ENCODE measurements at places on chromosomes 12 and 14.

DNA sequence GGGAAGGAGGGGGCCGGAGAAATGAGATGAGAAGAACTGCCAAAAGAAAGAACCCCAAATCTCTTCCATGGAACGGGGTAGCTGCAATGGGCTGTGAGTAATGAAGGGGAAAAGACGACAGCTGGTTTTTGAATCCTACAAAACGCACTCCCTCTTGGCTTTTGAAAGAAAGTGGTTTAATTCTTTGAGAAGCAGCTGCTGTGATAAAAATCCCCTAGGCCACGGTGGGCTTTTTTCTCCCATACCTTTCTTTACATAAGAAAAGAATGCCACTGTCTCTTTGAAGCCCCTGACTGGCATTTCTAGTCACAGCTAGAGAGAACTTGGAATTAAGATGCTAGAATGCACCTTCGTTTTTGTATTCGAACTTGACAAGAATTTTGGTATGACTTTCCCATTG, 486.1 kb downstream of the GLT1D1 start:
- DNase-seq = no peak

DNA sequence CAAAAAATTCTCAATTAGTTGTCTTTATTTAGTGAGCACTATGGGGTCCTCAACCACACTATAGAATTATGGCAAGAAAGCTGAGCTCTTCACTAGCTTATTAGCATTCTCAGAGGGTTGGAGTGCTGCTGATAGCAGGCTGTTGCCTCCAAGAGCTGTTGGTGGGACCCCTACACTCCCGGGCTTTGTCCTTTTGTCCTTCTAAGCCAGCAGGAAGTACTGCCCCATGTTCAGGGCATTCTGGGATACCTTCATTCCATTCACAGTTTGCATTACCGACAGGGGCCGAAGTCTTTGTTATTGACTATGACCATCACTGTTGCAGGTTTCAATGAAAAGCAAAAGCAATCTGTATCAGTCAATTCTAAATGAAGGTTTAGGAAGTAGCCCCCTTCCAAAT, 89.5 kb upstream of the OTX2 start:
- DNase-seq = no peak

GRCh38 chr14:54314365-54315104, 82.3 kb upstream of the CDKN3 start:
- no peak for DNase-seq

GRCh38 chr12:71664411-71665089, 449 bp downstream of the THAP2 start:
- DNase-seq = no peak

- no peak for DNase-seq
Measured at GRCh38 chr14:50978529-50978871, 34.2 kb upstream of the PYGL start.

- no peak for DNase-seq
Measured at GRCh38 chr12:84719997-84720396, 192.6 kb downstream of the SLC6A15 start.

- no peak for DNase-seq
Measured at GRCh38 chr14:36513012-36513420, 7.0 kb downstream of the NKX2-1 start.

- DNase-seq = no peak
Measured at GRCh38 chr14:34081101-34081575, 130.3 kb upstream of the EGLN3 start.

DNA sequence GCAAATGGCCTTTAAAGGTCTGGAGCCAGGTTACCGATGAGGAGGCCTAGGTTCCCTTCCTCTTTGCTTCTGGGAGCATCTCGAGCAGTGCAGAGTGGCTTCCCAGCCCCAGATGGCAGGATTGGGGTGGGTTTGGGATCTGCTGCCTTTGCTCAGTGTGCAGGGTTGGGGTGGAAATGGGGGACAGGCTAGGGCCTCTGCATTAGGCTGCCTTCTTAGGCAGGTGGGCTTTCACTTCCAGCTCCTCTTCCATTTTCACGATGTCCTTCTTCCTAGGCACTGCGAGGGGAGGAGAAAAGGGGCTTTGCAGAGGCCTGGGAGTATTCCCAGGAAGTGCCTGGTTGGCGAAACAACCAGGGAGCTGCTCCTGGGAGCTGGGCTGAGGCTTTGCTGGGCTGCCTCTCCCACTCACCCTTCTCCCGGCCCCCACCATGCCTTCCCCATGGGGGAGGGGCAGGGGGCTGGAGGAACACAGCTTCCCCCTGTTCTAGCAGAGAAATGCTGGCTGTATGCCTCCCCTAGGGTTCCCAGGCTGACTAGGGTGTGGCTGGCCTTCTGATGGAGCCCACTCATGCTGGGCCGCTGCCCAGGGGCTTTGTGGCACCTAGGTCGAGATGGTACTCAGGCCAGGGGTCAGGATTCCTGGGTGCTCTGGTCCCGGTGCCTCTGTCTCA, 2.4 kb downstream of the NR4A1 start:
- DNase-seq = no peak

DNA sequence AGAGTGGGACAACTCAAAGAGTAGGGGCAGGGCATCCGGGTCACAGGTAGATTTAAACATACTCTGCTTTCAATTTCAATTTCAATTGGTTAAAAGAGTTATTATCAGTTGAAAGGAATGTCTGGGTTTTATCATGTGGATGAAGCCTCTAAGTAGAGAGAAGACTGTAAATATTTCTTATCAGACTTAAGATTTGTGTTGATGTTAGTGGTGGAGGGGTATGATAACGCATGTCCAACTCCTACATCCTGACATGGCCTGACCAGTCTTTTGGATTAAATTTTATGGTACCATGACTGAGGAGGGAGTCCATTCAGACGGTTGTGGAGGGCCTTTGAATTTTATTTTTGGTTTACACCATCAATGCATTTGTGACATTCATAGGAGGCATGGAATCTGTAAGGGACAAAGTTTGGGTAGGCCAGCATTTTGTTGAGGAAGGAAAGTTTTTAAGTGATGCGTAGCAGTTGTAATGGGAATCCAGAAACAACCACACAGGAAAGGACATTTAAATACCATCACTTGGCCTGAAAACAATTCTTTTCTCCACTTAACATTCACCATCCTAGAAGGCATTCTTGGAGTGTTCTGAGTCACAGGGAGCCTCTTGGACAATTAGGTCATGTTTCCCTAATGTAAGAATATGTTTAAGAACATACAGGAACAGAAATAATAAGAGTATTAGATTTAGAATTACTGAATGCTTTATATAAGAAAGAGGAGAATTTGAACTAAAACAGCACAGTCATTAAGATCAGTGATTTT, 371.9 kb downstream of the ATP23 start:
- DNase-seq = no peak

- no peak for DNase-seq
Measured at GRCh38 chr14:94936901-94937685, 167.2 kb upstream of the GSC start.

- DNase-seq = no peak
Measured at GRCh38 chr12:24500831-24501230, 448.1 kb downstream of the BCAT1 start.

DNA sequence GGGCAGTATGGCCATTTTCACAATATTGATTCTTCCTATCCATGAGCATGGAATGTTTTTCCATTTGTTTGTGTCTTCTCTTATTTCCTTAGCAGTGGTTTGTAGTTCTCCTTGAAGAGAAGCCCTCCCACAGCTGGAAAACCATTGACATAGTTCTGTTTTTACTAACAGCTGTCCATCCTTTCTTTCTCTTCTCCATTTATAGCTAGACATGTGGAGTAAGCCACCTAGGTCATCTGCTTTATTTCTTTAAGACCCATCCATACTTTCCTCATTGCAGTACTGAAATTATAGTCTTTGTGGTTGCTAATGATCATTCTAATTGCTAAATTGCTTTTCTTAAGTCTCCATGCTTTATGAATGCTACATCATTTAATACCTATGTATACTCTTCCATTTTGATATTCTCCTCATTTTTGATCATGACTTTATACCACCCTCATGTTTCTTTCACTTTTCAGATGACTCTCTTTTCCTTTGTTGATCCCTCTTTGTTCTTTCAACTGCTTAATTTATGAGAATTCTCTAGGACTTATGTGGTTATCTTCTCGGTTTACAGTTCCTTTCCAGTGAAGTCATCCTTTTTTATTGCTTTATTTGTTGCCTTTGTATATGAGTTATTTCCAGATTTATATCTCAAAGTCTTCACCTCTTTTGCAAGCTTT, 114.2 kb downstream of the PCNX1 start:
- DNase-seq = no peak

DNA sequence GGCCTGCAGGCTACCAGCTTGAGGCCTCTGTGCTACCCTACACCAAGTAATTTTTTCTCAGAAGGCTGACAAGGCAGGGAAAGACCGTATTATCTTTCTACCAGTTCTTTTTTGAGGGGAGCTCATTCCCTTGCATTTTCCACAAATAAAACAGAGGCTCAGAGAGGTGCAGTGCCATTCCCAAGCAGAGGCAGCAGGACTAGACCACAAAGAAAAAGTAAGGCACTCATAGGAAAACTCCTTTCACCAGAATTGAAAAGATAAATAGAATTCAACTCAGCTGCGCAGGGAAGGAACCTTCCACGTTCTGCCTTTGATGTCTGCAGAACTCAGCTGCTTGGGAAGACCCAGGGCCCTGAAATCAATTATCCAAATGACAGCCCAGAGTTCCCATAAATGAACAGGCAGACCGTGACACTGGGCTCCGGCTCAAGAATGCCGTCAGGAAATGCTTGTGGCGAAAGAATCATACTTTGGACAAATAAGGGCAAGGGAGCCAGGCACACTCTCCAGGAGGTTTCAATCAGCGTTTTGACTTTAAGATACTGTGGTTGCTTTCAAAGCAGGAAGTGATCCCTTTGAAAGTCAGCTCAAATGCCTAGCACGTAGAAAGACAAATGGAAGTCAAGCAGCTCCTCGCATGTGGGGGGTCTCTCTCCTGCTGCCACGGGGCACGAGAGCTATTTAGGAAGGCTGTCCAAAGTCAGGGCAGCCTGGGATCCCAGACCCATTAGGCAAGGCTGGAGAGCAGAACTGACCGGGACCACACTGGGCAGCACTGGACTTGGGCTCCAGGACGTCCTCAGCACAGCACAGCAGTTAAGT, 14.0 kb downstream of the KCTD10 start:
- no peak for DNase-seq

GRCh38 chr12:27901959-27902358, 70.6 kb downstream of the PTHLH start:
- no peak for DNase-seq

- no peak for DNase-seq
Measured at GRCh38 chr14:103743691-103744090, 28.1 kb downstream of the ZFYVE21 start.

GRCh38 chr12:109946505-109946904, 46.4 kb downstream of the TCHP start:
- DNase-seq = no peak

DNA sequence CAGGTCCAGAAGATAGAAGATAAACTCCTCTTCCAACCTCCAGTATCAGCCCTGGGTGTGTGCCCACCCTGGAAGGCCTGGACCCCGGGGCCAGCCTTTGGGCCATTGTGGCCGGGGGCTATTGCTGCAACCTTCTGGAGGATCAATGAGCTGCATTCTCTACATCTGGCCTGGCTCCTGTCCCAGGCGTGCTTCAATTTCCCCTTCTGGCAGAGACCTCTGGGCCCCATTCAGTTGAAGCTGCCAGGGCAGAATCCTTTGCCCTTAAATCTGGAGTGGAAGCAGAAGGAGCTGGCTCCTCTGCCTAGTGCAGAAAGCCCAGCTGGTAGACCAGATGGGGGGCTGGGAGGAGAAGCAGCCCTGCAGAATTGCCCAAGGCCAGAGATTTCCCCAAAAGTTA, 10.0 kb downstream of the NYNRIN start:
- DNase-seq = no peak

GRCh38 chr12:110556705-110557104, 26.4 kb downstream of the PPTC7 start:
- DNase-seq = no peak

GRCh38 chr14:102824832-102825231, 47.6 kb downstream of the TRAF3 start:
- DNase-seq = no peak

GRCh38 chr12:27331291-27331926, 1.2 kb upstream of the BMAL2 start:
- DNase-seq = peak; percentile 71

DNA sequence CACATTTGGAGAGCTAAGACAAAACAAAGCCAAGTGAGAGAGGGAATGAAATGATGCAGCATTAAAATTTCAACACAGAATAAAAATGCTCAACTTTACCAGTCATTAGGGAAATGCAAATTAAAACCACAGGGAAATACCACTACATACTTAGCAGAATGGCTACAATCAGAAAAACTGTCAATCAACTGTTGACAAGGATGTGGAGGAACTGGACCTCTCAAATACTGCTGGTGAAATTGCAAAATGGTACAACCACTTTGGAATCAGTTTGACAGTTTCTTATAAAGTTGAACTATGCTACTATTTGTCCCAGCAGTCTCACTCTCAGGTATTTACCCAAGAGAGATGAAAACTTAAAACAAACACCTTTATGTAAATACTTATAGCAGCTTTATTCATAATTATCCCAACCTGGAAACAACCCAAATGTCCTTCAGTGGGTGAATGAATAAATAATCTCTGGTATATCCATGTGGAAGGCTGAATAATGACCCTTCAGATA, 43.8 kb upstream of the KTN1 start:
- no peak for DNase-seq

DNA sequence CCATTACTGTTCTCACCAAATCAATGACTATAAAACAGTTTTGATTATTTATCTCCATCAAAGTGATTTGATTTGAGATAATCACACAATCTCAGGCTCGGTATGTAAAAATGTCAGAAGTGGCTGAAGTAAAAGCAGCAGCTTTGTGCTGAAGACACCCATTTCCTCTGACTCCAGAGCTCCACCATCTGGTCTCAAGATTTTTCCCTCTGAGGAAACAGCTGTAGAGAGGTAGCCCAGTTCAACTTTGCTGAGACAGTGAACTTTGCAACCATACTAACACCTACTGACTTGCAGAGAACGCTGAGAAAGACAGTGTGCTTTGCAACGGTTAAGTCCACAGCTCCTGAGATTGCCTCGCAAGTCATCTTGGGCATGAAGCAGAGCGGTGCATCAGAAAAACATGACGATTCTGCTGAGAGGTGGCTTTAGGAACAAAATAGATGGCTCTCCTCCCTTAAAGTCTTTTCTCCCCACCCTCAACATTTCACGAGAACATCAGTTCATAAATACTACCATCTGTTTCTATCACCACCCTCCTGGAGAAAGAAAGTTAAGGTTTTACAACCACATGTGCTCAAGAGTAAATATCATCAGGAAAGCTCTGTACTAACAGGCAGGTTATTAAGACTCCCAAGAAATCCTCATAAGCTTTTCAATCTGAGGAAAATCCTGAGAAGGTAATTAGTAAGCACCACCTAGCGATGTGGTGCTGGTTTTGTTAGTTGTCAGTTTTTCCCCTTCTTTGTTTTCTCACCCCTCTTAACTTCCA, 34.8 kb downstream of the HIGD1C start:
- DNase-seq = no peak

Measured in GF-D8 (cell line).